ENCODE measurements at places on chromosomes 6 and 20. TPM values are rescaled to one million over a fixed set of nuclear protein-coding genes. Genes with fewer than 3 reads are reported as not detected.

DNA sequence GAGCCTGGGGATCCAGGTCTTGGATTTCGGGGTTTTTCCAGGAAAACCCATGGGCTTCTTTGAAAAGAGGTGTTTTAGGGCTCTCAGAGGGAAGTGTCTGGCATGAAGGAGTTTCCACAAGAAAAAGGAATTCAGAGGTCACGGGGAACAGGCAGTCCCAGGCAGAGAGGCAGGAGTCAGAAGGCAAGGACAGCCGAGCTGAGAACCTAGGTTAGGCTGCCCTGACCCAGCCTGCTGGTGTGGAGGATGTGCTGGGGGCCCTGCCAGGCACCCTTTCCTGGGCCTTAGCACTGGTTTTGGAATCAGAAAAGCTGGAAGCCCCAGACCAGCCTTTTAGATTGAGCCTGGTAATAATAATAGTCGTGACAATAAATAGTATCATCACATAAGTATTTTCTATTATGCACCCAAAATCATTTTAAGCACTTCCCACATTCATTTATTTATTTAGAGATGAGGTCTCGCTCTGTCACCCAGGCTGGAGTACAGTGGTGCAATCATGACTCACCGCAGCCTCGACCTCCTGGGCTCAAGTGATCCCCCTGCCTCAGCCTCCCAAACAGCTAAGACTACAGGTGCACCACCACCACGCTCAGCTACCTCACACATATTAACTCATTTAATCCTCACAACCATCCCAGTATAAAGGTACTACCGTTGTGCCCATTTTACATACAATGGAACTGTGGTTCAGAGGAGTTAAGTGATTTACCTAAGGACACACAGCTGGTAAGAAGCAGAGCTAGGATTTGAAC is 19.9 kb downstream of the TGM2 start:
- DNase-seq = peak; percentile 73

- DNase-seq = peak; percentile 95
Observed at GRCh38 chr6:168157272-168158212, 78.5 kb upstream of the FRMD1 start.

- peak; percentile 74 for DNase-seq
Observed at GRCh38 chr6:137729866-137730629, 137.0 kb upstream of the TNFAIP3 start.

GRCh38 chr6:150775415-150776203 is 89.9 kb upstream of the MTHFD1L start:
- no peak for DNase-seq

GRCh38 chr20:32749914-32750637 is 6.8 kb upstream of the COMMD7 start:
- DNase-seq = peak; percentile 40

The TRIM15 gene
- not detected for total RNA-seq

- no peak for DNase-seq
Observed at GRCh38 chr6:13058051-13058450, 270.3 kb downstream of the TBC1D7 start.

GRCh38 chr6:110688661-110689268 is 126.5 kb downstream of the CDK19 start:
- DNase-seq = no peak
